ENCODE measurements at places on chromosomes 13 and 19.
A peak's percentile ranks its signal among the peaks of the same experiment; 100 is the strongest.

GRCh38 chr13:25167382-25168174 is 4.5 kb downstream of the AMER2 start:
- H3K27me3 ChIP-seq = peaks cover 3% of the 10 kb centered on the region
- H3K4me1 ChIP-seq = no peaks in the 10 kb centered on the region
- no peak overlapping the region for H3K4me3 ChIP-seq
- no peak for DNase-seq
- H3K27ac ChIP-seq = no peak overlapping the region
- no peaks in the 10 kb centered on the region for H3K36me3 ChIP-seq

DNA sequence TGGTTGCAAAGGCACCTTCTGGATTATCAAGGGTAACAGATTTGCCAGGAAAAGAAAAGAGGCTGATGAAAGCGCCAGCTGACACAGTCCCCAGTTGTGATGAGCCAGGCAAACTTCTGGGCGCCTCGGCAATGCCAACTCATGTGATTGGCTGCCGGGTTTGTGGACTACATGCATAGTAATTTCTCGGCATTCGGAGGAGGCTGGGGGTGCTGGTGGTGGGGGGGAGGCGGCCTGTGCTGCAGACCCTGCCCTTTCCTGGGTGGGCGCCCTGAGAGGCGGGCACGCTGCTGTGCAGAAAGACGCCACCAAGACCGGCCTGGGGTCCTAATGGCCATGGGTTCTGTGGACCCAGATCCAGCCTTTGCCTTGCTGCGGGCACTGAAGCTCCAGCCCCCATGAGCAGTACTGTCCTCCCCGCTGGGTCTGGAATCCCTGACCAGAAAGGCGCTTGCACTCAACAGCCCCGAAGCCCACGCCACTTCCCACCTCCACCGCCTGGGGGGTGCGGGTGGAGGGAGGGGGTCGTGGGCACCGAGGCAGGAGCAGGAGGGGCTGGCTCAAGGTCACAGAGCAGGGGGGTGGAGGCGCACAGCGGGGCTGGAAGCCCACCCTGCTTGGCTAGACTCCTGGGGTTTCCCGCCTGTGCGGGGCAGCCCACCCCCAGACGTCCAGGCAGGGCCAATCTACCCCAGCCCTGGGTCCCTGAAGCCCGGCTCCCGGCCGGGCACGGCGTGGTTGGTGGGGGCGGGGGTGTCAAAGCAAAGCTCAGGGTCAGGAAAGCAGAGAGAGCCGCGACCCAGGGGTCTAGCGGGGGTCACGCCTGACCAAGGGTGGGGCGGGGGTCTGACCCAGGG is 1.0 kb downstream of the DIRAS1 start:
- H3K4me3 ChIP-seq = no peak overlapping the region
- no peaks in the 10 kb centered on the region for H3K36me3 ChIP-seq
- H3K27ac ChIP-seq = no peak overlapping the region
- DNase-seq = no peak

- H3K4me3 ChIP-seq = peak overlapping the region; percentile 27
- peaks cover 13% of the 10 kb centered on the region for H3K36me3 ChIP-seq
- H3K27me3 ChIP-seq = no peaks in the 10 kb centered on the region
- peaks cover 29% of the 10 kb centered on the region for H3K4me1 ChIP-seq
Observed at GRCh38 chr19:8307400-8307964, 676 bp downstream of the CD320 start.

DNA sequence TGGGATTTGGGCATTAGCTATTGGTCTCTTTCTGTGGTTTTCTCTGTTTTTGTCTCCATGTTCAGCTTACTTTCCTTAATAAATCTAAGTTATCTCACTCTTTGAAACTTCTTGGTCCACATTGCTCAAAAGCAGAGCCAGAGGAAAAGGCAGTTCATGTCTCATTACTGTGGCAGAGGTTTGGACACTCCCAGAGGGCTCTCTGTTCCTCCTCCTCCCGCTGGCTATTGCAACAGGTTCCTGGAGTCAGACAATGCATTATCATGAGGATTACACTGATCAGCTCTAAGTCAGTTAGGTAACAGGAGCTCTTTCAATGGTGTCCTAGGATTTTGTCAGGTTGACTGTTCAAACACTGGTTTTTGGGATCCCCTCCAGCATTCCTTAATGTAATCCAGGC is 298.8 kb downstream of the NDFIP2 start:
- H3K4me3 ChIP-seq = no peak overlapping the region
- H3K36me3 ChIP-seq = no peaks in the 10 kb centered on the region
- no peaks in the 10 kb centered on the region for H3K27me3 ChIP-seq
- no peaks in the 10 kb centered on the region for H3K4me1 ChIP-seq

GRCh38 chr19:29785955-29786589 is 25.7 kb upstream of the CCNE1 start:
- DNase-seq = no peak
- H3K27me3 ChIP-seq = no peaks in the 10 kb centered on the region
- H3K4me3 ChIP-seq = no peak overlapping the region
- no peak overlapping the region for H3K27ac ChIP-seq

DNA sequence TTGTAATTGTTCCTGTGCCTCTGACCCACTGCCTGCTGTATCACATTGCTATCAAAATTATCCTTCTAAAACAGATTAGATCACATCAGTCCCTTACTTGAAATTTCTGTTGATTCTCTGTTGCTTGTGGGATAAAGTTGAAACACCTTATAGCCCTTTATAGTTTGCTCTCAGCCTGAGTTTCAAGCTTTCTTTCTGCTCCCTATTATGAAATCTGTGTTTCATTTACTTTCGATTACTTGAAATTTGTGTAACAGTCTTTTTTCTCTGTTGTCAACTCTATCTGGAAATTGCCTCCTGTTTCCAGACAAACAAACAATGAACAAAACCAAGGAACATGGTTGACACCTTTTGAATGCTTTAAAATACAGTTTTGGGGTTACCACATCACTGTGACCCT is 167.9 kb downstream of the PDS5B start:
- H3K27ac ChIP-seq = peak overlapping the region; percentile 73
- peaks cover 11% of the 10 kb centered on the region for H3K4me1 ChIP-seq
- no peaks in the 10 kb centered on the region for H3K27me3 ChIP-seq
- DNase-seq = no peak
- H3K36me3 ChIP-seq = peaks cover 7% of the 10 kb centered on the region
- H3K4me3 ChIP-seq = no peak overlapping the region

DNA sequence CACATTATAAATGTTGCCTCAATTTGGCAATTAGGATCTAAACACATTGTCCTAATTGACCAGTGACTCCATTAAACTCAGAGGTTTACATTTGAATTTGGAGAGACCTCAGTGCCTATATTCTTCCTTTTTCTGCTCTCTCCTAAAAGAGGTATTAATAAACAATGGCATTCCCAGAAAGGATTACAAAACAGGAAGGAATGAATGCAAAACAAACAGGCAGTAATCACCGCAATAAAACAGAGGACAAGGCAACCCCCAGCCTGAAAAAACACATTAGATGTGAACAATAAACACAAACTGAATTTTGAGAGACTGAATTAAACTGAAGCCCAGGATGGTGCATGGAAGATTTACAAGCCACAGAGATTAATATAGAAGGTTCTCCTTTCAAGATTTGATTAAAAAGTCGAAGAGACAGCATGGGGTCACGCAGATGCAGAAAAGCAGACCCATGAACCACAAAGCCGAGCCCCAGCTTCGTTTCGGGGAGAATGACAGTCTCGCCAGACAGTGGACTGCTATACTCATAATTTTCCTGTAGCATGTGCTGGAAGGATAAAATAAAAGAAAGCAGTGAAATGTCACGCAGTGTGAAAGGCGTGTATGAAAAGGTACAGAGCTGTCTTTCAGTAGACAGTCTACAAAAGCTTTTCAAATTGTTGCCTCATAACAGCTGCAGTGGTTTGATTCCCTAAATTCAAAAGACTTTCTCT is 503.0 kb downstream of the LIG4 start:
- DNase-seq = no peak
- H3K4me1 ChIP-seq = no peaks in the 10 kb centered on the region
- H3K27ac ChIP-seq = no peak overlapping the region
- no peak overlapping the region for H3K4me3 ChIP-seq
- no peaks in the 10 kb centered on the region for H3K27me3 ChIP-seq
- H3K36me3 ChIP-seq = no peaks in the 10 kb centered on the region

GRCh38 chr13:51045451-51045850 is 65.6 kb downstream of the C13orf42 start:
- no peaks in the 10 kb centered on the region for H3K36me3 ChIP-seq
- H3K27me3 ChIP-seq = no peaks in the 10 kb centered on the region

GRCh38 chr19:47378246-47378645 is 29.1 kb downstream of the DHX34 start:
- no peaks in the 10 kb centered on the region for H3K27me3 ChIP-seq
- no peak overlapping the region for H3K27ac ChIP-seq
- no peak overlapping the region for H3K4me3 ChIP-seq
- peaks cover 62% of the 10 kb centered on the region for H3K36me3 ChIP-seq
- peaks cover 16% of the 10 kb centered on the region for H3K4me1 ChIP-seq

DNA sequence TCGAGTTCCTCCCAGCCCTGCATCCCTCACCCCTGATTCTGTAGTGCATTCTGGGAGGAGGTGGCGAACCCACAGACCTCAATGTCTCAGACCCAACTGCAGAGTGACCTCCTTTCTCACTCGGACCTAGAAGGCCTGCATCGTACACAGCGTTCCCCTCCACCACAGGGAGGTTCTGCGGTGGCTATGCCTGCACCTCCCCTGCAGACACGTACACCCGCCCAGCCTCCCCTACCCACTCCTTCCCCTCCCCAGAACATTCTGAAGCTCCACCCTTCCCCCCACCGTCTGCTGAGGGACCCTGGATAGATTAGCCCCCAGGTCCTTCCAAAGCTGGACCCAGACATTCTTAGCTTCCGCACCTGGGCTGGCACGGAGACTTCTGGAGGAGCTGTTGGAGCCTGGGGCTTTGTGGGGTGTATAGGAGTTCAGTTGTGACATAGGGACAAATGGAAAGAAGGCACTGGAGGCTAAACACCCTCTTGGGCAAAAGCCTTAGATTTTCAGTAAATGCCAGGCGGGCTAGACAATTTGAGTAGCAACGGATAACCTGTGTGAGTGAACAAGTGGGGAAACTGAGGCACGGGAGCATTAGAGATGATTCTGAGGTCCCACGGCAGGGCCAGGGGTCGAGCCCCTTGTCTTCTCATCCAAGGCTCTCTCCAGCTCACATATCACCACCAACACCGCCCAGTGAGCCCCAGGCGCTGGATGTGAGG is 420 bp upstream of the FSD1 start:
- H3K4me1 ChIP-seq = no peaks in the 10 kb centered on the region
- no peaks in the 10 kb centered on the region for H3K27me3 ChIP-seq
- H3K36me3 ChIP-seq = no peaks in the 10 kb centered on the region
- H3K4me3 ChIP-seq = no peak overlapping the region
- H3K27ac ChIP-seq = no peak overlapping the region

GRCh38 chr19:46630586-46631205 is 5.3 kb downstream of the GNG8 start:
- no peaks in the 10 kb centered on the region for H3K36me3 ChIP-seq
- DNase-seq = no peak
- H3K27ac ChIP-seq = no peak overlapping the region
- peaks cover 5% of the 10 kb centered on the region for H3K4me1 ChIP-seq
- H3K4me3 ChIP-seq = no peak overlapping the region

DNA sequence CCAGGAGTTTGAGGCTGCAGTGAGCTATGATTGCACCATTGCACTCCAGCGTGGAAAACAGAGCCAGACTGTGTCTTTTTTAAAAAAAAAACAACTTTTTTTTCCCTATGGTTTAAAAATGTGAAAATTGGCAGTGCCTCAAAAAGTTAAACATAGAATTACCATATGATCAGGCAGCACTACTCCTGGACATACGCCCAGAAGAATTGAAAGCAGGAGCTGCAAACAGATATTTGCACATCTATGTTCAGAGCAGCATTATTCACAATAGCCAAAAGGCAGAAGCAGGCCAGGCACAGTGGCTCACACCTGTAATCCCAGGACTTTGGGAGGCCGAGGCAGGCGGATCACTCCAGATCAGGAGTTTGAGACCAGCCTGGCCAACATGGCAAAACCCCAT is 3.8 kb upstream of the RETN start:
- peaks cover under 1% of the 10 kb centered on the region for H3K4me1 ChIP-seq
- no peaks in the 10 kb centered on the region for H3K36me3 ChIP-seq
- H3K27me3 ChIP-seq = no peaks in the 10 kb centered on the region
- no peak overlapping the region for H3K4me3 ChIP-seq
- no peak overlapping the region for H3K27ac ChIP-seq

GRCh38 chr13:33263976-33264619 is 21.5 kb downstream of the STARD13 start:
- no peaks in the 10 kb centered on the region for H3K27me3 ChIP-seq
- peaks cover 10% of the 10 kb centered on the region for H3K4me1 ChIP-seq
- DNase-seq = no peak
- H3K27ac ChIP-seq = no peak overlapping the region

DNA sequence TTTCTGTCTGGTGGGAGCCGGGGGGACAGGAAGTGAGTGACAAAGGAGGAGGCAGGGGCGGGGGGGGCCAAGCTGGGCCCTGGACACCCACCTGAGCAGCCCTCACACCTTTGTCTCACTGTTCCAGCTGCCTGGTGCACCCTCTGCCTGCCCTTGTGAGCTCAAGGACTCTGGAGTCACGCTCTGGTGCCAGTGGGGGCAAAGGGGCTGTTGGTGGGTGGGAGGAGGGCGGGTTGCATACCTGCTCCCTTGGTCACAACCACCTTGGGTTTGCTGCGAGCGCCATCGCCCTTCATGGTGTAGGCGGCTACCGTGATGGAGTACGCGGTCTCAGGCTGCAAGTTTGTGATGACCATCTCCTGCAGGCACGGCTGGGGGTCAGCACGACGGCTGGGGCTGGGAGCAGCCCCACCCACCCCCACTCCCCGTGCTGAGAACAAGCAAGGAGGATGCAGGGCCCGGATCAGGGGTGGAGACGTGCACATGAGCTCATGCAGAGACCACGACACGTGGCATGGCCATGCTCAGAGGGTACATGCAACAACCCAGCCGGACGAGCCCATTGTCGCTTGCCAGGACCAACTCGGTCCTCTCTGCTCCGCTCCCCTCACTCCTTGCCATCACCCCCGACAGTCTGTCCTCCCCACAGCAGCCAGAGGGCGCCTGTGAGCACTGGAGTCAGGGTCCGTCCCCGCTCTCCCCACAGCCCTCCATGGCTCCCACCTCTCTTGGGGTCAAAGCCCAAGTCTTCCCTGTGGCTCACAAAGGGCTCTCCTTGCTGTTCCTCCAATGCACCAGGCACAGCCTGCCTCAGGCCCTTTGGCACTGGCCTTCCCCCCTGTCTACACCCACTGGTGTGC is 114.9 kb downstream of the PTPRS start:
- no peak for DNase-seq
- no peaks in the 10 kb centered on the region for H3K4me1 ChIP-seq
- H3K27me3 ChIP-seq = no peaks in the 10 kb centered on the region
- no peak overlapping the region for H3K27ac ChIP-seq
- no peak overlapping the region for H3K4me3 ChIP-seq

DNA sequence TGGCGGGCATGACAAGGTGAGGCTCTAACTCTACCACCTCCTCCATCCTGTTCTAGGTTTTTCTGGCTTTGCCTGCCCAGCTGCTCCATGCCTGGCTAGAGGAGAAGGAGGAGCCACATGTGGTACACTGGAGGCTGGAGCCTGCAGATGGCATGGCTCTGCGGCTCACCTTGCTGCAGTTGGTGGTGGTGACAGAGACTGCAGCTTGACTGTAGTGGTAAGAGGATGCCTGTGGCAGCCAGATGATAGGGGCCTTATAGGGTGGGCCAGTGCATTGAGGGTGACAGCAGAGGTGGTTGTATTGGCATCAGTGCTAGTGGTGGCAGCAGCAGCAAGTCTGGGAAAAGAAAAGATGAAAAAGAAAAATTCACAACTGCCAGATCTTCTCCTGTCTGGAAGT is 146.2 kb downstream of the TNFRSF19 start:
- no peaks in the 10 kb centered on the region for H3K36me3 ChIP-seq
- H3K27me3 ChIP-seq = no peaks in the 10 kb centered on the region
- no peak overlapping the region for H3K4me3 ChIP-seq
- no peak for DNase-seq
- H3K4me1 ChIP-seq = no peaks in the 10 kb centered on the region
- no peak overlapping the region for H3K27ac ChIP-seq

- no peak overlapping the region for H3K27ac ChIP-seq
- H3K36me3 ChIP-seq = no peaks in the 10 kb centered on the region
- peaks cover 7% of the 10 kb centered on the region for H3K4me1 ChIP-seq
Observed at GRCh38 chr13:36377826-36378468, 31.8 kb upstream of the SPART start.

Measured in liver (tissue), 10 donors.